ENCODE measurements at places on chromosomes 12 and 14. TPM values are rescaled to one million over a fixed set of nuclear protein-coding genes. Genes with fewer than 3 reads are reported as not detected.

DNA sequence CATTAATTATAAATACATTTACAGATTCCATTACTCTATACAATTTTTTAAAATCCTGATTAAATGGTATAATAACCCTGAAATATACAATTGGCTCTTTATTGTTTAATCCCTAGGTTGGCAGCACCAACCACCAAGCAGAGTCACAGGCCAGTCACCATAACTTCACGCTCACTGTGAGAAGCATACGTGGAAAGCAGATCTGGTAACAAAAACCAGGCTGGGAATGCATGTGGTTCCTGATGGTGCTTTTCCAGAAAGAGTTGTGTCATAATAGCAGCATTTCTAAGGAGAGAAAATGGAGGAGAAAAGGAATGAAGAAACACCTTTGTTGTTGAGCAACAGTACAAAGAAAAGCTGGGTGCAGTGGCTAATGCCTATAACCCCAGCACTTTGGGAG is 66.1 kb downstream of the SIX6 start:
- DNase-seq, result no peak

GRCh38 chr12:66255737-66256136 is 46.6 kb upstream of the HELB start:
- no peak for DNase-seq

DNA sequence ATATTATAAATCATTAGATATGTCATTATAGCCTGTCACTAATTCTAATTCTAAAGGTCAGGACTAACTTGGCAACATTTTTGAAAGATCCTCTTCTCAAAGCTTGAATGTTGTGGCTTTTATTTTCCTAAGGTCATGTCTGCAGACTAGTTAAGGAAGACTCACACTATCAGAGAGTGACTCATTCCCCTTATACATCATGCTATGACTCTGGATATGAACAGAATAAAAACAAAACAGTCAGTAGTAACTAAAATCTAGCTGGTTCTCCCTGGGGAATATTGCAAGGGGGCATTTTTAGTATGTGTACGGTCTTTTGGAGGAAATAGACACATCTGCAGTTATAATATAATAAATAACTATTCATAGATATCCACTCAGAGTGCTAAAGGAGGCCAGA is 170.6 kb downstream of the SLC2A13 start:
- no peak for DNase-seq

DNA sequence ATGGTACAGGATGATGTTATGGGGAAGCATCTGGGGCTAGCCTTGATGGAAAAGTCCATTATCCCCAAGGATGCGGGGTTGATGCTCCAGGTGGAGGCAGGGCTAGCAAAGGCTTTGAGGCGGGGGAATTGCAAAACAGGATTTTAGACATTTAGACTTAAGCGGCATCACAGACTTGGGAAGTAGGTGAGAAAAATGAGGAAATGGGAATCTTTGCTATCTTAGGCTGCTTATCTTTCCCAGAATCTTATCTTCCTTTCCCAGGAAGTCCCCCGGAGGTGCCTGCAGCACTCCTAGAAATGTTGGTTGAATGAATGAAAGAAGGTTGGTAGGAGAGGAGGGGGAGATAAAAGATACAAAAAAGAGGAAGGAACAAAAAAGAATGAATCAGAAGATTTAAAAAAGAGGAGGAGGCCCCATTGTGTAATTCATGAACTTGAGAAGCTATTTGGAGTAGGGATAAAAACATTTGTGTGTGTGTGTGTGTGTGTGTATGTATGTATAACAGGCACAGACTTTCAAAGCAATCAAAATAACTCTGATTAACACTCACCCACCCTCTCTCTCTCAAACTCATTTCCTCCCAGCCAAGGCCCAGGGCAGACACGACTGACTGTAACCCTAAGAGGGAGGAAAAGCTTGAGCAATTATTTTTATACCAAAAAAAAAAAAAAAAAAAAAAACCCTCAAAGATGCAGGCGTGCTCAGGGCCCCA is 62.5 kb upstream of the TBX3 start:
- no peak for DNase-seq

- DNase-seq, result no peak
Measured at GRCh38 chr12:22625762-22626294, 857 bp downstream of the ETNK1 start.

GRCh38 chr12:55642267-55642666 is 5.6 kb downstream of the OR10P1 start:
- no peak for DNase-seq

Gene SLC25A21
- 0.84 TPM for polyA plus RNA-seq

Gene AICDA
- not detected for polyA plus RNA-seq

Gene SMCO2
- 0.14 TPM for polyA plus RNA-seq

All from right cardiac atrium (tissue), 5 donors.